CMK (cell line): ENCODE measurements at places on chromosomes 3 and 15.

- no peak for DNase-seq
These were observed 427.9 kb upstream of the RASGRP1 start for GRCh38 chr15:38992506-38992905.

DNA sequence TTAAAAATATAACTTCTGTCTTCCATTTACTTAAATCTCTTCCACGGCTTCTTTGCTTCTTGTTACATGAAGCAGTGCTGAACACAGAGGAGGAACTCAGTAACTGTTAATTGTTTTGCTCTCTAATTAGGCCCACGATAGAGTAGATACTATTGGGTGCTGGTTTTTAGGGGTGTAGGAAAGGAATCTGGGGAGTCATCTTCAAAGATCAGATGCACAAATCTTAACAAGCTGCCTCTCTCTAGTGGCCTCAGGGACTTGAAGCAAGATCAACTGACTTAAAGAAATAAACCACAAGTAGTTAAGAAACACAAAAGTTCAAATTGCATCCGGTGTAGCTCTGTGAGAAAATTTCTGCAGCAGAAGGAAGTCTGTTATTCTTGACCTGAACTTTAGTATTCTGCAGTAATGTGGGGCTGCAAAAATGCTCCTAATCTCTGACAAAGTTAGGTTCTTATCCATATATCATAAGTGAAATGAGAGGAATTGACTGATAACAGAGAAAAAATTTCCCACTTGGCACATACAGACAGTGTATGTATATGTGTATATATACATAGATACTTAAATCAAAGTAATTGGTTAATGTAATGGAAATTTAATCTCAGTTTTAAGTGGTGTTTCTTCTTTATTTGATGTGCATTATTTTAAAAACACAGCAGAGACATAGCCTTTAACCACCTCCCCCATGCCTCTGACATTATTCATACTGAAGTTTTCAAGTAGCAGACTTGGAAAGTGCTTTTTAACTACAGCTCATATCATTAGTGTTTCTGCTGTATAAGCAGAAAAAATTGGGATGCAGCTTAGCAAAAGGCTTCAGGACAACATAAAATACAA is 51.8 kb downstream of the CHST2 start:
- DNase-seq: no peak

GRCh38 chr3:105030211-105030610 is 336.5 kb upstream of the ALCAM start:
- DNase-seq: no peak

- DNase-seq: no peak
These were observed 193.6 kb upstream of the LRRC3B start for GRCh38 chr3:26428992-26429391.

GRCh38 chr15:42066764-42067415 is 27.5 kb downstream of the PLA2G4D start:
- no peak for DNase-seq

DNA sequence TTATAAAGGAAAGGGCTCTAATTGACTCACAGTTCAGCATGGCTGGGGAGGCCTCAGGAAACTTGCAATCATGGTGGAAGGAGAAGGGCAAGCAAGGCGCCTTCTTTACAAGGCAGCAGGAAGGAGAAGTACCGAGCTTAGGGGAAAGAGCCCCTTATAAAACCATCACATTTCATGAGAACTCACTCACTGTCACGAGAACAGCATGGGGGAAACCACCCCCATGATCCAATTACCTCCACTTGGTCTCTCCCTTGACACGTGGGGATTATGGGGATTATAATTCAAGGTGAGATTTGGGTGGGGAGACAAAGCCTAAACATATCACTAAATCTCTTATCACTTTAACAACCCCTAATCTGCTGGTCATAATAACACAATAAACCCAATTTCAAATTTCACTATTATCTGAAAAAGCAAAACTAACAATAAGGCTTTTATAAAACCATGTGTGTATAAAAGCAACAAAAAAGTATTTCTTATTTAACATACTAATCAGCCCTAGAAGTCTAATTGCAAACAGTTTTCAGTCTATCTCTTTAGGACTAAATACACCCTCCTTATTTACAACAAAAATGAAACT is 43.2 kb downstream of the SCAPER start:
- DNase-seq: no peak

DNA sequence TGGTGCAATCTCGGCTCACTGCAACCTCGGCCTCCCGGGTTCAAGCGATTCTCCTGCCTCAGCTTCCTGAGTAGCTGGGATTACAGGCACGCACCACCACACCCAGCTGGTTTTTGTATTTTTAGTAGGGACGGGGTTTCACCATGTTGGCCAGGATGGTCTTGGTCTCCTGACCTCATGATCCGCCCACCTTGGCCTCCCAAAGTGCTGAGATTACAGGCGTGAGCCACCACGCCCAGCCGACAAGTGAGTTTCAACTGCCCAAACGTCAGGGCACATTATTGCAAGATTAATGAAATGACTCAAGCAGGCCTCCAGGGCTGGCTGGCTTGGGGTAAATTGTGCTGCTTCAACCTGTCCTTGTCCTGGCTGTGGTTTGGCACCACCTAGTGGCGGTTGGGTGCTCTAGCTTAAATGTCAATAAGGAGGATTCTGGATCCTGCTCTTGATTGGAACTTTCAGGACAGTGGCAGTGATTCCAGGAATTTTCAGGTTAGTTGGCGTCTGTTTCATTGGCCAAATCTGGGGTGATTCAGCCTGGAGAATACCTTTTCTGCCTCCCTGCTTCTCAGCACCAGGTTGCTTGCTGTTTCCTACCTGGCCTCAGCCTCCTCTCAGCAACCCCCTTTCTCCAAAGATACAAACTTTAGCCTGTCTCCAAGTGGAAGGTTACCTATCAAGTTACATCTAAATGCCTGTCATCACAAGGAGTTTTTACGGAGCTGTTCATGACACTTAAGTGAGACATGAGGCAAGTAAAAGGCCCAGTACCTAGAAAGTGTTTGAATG is 32.4 kb upstream of the SACM1L start:
- DNase-seq: peak; percentile 63
